Activated T-cell treated with anti-CD3 and anti-CD28 coated beads, Interleukin-2, amount 50 U/mL, for 4 hours (primary cell): ENCODE measurements at places on chromosomes 5 and 9.

- no peak for DNase-seq
Measured at GRCh38 chr5:127320032-127320965, 29.7 kb downstream of the MEGF10 start.

DNA sequence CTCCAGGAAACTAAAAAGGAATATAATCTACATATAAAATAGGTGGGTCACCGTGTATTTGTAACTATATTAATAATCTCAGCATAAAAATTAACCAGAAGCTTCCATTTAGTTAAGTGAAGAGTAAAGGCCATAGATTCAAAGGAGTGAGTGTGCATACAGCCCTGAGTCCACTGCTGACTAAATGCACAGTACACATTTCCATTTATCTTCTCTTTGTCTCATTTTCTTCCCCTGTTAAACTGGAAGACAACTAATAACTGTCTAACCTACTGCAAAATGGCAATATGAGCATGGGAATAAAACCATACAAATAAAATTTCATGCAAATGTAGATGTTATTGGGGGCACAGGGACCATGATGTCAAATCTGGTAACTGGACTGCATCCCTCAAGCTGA, 59.9 kb upstream of the DAB2 start:
- DNase-seq = no peak

DNA sequence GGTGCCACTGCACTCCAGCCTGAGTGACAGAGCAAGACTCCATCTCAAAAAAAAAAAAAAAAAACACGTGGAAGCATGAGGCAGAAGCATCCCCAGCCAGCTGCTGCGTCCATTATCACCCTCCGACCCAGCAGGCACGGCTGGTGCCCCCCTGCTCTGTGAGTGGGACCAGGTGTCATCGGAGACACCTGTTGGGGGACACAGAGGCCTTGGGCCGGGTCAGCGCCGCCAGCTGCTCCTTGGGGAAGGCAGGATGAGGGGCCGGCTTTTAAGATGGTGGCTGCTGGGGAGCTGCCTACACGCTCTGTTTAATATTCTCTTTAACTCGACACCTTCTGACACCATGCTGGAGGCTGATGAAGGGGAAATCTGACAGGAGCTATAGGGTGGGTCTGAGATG, 80.2 kb upstream of the RUFY1 start:
- DNase-seq = no peak

DNA sequence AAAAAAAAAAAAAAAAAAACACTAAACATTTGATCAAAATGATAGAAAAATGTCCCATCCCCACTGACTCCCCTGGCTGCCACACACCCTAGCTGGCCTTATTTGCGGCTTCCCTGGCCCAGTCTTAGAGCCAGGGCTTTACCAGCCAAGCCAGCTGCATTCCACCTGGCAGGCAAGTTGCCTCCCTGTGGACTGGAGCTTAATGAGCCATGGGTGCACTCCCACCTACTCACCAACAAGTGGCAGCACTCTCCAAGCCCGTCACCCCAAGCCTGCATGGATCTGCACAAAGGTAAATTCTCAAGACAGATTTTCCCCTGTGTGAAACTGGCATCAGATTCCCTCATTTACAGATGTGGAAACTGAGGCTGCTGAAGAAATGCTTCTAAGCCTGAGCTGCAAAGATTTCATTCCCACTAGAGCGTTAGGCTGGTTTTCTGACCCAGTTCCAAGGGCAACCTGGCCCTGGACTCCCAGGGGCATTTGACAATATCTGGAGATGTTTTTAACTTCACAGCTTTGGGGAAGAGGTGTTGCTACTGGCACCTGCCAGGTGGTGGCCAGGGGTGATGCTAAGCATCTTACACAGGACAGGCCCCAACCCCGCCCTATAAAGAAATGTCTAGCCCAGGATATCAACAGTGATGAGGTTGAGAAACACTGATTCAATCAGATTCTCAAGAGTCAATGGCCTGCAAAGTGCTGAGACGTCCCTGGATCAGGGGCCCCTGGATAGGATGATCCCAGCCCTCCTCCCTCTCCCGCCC, 21.9 kb upstream of the VDAC1 start:
- DNase-seq = peak; percentile 45

GRCh38 chr9:134716067-134716466, 74.5 kb downstream of the COL5A1 start:
- no peak for DNase-seq

GRCh38 chr5:102998224-102998623, 121.7 kb downstream of the GIN1 start:
- no peak for DNase-seq

GRCh38 chr5:174606646-174607045, 117.7 kb upstream of the MSX2 start:
- no peak for DNase-seq

DNA sequence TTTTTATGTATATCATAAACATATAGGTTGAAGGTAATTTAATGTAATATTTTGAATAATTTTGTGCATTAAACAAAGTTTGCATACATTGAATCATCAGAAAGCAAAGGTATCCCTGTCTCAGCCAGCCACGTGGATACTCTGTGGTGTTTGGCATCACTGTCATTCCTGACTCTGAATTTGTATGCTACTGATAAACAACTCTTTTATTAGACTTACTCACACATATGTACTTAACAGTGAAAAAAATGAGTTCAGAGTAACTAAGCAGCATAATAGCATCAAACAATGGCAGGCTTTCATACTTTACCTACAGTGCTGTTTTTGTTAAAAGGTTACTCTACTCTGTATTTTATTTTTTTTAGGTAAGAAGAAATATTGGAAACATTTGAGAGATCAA, 171.9 kb downstream of the COMMD10 start:
- DNase-seq = no peak

DNA sequence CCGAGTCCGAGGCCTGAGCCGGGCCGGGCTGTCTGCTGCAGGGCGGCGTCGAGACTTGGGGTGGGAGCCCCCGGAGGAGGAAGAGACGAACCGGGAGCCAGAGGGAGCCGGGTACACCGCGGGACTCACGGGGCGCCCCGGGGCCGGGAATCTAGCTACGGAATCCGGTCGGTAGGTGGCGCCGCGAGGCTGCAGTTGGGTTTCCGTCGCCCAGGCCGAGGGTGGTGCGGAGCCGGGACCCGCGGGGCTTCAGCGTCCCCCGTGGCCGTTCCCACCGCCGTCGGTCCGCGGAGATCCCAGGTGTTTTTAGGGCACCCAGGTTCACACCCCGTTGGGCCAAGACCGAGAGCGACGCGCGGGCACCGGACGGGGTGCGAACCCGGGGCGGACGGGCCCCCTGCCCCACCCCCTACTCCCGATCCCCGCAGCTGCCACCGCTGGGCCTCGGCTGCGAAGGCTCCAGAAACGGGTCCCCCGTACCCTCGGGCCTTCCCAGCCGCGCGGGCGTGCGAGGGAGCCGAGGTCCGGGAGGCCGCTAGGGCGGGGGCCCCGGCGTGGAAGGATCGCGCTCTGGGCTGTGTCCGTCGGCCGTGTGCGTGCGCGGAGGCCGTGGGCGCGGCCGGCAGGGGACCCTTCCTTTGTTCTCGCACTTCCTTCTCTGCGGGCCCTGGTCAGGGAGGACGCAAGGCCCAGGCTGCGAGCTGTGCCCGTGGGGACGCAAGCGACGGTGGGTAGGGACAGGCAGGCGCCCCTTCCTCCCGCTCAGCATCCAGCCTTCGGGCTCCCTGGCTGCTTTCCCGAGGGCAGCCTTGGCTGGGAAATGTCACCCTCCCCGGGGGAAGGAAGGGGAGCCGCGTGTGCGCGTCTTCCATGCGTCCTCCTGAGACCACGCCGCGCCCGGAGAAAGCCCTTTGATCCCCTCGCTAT, 146.6 kb downstream of the GAPVD1 start:
- DNase-seq = peak; percentile 76

DNA sequence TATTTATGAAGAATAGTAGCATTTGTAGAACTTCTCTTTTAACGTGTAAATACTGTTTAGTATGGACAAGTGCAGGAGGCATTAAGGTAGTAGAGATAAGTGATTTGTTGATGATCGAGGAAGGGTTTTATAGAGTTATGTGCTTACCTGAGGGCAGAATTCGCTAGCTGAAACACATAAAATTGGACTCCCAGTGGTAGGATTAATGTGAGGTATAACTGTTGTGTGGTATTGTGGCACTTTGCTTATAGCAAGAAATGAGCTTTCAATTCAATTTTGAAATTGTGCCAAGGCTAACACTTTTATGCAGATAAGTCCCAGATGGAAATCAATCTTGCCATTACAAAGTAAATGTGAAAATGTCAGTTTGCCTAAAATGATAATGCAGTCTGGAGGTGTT, 1.2 kb downstream of the AP3S1 start:
- DNase-seq = no peak

DNA sequence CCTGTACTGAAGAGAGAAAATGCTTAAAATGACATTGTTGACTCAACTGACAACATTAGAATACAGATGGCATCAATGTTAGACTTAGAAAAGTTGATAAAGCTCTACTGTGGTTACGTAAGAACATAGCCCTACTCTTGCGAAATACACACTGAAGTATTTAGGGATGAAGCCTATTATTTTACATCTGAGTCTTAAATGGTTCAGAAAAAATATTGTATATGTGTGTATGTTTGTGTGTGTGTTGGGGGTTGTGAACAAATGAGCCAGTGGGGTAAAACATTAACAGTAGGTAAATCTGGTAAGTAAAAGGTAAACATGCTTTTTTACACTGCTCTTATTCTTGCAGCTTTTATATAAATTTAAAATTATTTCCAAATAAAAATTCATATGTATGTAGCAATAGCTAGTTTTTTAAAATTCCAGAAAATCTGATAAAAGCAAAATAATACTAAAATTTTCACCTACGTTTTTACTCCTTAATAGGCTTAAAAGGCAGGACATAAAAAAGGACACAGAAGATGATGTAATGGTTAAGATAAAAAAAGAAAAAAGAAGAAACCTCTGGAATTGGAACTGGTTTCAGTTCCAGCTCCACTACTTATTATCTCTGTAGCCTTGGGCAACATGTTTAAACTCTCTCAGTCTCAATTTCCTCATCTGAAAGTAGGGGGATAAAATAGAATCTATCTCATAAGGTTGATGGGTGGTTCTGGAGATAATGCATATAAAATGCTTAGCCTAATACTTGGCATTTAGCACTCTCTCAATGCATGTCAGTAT, 44.3 kb downstream of the GARNL3 start:
- no peak for DNase-seq

GRCh38 chr5:53201746-53202145, 92.2 kb upstream of the MOCS2 start:
- no peak for DNase-seq

DNA sequence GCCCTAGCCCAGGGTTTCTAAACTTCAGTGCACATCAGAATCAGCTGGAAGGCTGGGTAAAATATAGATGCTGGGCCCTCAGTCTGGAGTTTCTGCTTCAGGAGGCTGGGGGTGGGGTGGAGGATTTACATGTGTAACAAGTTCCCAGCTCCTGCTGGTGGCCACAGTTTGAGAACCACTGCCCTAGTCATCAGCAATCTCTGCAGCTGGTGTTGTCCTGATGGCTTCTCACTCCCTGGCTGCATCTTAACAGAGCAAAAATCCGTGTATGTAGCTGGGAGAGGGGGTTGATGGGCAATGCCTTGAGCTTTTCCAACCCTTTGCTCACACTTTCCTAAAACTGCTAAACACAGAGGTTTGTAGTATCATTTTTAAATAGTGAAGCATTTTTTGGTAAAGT, 186.0 kb upstream of the KLF9 start:
- DNase-seq = no peak

DNA sequence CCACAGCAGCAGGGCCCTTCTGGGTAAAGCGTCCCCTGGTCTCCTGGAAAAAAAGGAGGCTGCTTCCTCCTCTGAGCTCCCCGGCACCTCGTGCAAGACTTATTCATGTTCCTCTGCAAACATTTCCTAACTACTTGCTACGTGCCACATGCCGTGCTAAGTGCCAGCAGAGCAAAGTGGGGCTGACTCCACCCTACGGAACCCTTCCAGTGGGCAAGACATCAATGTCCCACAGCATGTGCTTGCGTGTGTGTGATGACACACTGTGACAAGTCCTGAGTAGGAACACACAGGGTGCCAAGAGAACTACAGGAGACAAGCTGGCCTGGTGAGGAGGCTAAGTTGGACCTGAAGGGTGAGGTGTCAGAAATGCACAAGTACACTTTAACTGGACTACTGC, 57.4 kb downstream of the SEMA4D start:
- DNase-seq = no peak

GRCh38 chr5:43367909-43368669, 44.1 kb downstream of the CCL28 start:
- no peak for DNase-seq

GRCh38 chr5:59102437-59102836, 519.6 kb downstream of the RAB3C start:
- no peak for DNase-seq

- no peak for DNase-seq
Measured at GRCh38 chr9:107059220-107059619, 196.3 kb downstream of the ZNF462 start.

GRCh38 chr5:97422678-97423077, 239.6 kb upstream of the RIOK2 start:
- DNase-seq = no peak

DNA sequence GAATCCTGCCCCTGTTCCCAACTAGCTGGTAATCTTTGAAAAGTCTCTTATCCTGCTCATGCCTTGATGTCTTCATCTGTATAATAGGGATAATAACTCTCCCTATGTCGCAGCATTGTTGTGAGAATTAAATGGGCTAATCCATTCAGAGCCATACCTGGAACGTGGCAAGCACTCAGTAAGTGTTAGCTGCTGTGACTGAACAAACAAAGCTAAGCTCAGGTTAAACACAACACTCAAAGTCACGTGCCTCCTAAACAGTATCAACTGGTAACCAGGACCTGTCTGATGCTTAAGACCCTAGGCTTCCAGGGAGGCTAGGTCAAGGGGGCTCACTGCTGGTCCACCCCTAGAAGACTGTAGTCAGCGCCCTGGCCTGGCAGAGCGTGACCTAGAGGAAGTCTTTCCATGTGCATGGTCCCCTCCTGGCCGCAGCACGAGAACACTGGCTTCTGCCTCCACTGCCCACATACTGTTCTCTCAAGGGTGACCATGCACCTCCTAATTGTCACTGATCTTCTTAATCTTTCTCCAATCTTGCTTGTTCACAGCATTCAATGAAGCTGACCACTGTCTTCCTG, 211.1 kb downstream of the TTLL11 start:
- no peak for DNase-seq

GRCh38 chr9:119453490-119453911, 84.3 kb upstream of the BRINP1 start:
- no peak for DNase-seq

GRCh38 chr5:146072595-146072994, 32.8 kb downstream of the PLAC8L1 start:
- no peak for DNase-seq

DNA sequence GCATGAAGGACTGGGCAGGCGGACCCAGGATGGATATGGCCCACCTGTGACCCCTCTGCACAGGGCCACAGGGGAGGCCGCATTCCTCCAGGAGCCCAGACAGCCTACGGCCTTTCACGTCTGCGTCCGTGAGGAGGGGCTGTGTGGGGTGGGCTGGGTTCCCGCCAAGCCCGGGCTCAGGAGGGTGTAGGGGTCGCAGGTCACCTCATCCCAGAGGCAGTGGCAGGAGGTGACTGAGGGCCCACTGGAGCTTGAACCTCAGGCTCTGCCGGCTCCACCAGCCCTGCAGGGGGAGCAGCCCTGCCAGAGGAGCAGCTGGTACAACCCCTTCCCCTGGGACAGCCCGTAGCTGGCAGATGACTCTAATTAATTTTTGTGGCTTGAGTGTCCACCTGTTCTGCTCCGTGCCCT, 40.7 kb upstream of the CACNA1B start:
- no peak for DNase-seq
